RWPE1 (cell line): ENCODE measurements at places on chromosomes 11 and 22.

GRCh38 chr11:128336203-128336602 lies 251.2 kb downstream of the ETS1 start:
- no peak for DNase-seq

DNA sequence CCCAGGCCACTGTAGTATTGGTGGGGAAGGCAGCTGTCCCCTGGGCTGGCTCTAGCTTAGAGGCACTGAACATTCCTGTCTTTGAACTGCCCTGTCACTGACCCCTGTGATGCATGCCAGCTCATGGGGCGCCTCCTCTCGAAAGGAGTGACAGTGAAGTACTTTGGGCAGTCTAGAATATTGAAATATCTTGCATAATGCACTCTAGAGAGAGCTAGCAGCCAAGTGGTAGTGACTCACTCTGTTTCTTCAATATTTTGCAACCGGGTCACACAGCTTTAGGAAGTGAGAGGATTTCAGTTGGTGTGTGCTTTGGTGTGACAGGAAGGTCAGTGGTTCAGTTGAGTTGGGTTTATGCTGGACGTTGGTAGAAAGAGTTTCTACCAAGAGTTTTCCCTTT lies 35.5 kb upstream of the ST14 start:
- DNase-seq, result peak; percentile 81

GRCh38 chr11:111454561-111455192 lies 57.5 kb downstream of the BTG4 start:
- peak; percentile 69 for DNase-seq

GRCh38 chr11:126543691-126544090 lies 188.2 kb downstream of the ST3GAL4 start:
- no peak for DNase-seq

DNA sequence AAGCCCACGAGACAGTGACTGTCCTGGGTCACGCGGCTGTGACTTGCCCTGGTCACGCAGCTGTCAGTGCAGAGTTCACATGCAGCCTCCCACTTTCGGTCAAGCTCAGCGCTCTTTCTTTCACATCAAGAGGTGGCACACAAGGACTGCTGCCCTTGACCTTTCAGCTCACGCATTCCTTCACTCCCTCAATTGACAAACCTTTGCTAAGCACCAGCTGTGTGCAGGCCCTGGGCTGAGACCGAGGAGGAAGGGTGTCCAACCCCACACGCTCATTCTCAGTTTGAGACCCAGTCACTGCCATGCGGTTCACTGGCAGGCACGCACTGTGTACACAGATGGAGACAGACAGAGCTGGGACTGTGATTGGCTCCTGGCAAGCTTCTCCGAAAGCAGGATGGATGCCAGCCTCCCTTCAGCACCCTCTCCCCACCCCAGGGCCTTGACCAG lies 70.3 kb downstream of the SCUBE1 start:
- no peak for DNase-seq

GRCh38 chr22:24159650-24160049 lies 21.6 kb upstream of the SUSD2 start:
- DNase-seq, result no peak

GRCh38 chr22:24008022-24008283 lies 2.7 kb upstream of the GSTT4 start:
- no peak for DNase-seq

DNA sequence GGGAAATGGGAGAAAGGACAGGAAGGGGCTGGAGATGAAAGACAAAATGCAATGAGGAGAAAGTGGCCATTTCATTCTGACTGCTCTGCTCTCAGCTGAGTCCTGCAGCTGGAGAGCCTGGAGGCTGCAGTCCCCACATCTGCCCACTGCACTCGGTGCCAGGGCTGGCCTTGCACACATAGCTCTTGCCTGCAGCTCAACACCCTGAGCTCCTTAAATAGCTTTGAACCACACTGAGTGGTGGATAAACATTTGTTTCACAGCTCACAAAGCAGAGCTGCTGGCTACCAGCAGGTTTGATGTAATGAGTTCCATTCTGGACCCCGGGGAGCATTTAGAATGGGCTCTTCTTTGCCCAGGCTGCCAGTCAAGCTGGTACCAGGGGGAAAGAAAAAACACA lies 426.1 kb upstream of the CADM1 start:
- DNase-seq, result no peak

GRCh38 chr11:33060271-33060670 lies 20.9 kb downstream of the TCP11L1 start:
- no peak for DNase-seq

GRCh38 chr11:36456156-36456555 lies 53.9 kb downstream of the TRAF6 start:
- no peak for DNase-seq

DNA sequence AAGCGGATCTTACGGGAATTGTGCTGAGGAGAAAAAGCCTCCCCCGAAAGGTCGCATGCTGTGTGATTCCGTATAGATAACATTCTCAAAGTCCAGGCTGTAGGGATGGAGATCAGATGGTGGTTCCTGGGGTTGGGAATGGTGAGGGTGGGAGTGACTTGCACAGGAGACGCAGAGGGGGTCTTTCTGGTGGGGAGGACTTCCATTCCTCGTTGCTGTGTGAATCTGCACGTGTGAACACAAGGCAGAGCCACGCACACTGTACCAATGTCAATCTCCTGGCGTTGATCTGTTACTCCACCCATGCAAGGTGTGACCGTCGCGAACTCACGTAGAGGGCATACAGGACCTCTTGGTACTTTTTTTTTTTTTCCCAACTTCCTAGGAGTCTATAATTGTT lies 59.0 kb upstream of the KCNQ1OT1 start:
- DNase-seq, result no peak

- DNase-seq, result no peak
Observed at GRCh38 chr11:31558001-31558400, 48.4 kb downstream of the ELP4 start.

- DNase-seq, result no peak
Observed at GRCh38 chr11:103077554-103077953, 14.4 kb downstream of the DCUN1D5 start.

GRCh38 chr11:93089474-93090102 lies 108.2 kb downstream of the SLC36A4 start:
- DNase-seq, result no peak

GRCh38 chr11:95595973-95596489 lies 193.6 kb downstream of the FAM76B start:
- DNase-seq, result no peak

DNA sequence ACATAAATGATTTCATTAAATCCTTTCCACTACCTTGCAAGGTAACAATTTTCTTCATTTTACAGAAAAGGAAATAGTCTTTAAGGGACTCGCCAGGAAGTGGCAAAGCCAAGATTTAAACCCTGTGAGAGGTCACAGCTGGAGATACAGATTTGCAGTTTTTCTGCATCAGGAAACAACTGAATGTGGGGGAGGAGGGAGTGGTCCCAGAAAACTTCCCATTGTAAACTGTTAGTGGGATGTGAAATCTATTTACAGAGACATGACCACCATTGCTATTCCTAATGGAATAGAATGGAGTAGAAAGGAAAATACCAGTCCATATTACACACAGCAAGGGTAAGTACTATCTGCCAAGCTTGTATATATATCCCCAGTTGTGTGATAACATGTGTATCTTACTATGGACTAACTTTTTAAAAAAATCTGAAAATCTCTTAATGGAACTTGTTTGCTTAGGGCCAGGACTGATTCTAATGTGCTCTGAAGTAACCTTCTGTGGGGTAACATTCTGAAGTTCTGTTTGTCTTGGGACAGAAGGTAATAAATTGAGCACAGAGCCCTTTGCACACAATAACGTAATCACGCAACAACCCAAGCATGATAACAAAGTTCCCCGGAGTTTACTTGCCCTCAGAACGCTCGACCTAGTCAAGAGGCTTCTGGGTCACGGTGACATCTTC lies 10.9 kb upstream of the TSKU start:
- DNase-seq, result no peak

DNA sequence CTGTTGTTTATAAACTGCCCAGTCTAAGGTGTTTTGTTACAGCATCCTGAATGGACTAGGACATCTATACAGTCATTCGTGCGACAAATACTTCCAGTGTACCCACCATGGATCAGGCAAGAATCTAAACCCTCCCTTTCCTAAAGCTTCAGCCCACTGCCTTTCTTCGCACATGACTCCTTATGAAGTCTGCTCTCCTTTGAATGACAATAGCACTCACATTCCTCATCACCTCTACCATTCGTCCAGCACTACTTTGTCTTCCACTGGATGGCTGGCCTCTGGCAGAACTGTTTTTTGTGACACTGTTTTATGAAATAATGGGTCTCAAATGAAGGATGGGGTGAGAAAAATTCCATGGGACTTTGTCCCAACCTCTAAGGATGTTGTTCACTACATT lies 89.8 kb upstream of the LIN7C start:
- no peak for DNase-seq

- DNase-seq, result no peak
Observed at GRCh38 chr22:30943368-30943767, 25.2 kb downstream of the MORC2 start.

DNA sequence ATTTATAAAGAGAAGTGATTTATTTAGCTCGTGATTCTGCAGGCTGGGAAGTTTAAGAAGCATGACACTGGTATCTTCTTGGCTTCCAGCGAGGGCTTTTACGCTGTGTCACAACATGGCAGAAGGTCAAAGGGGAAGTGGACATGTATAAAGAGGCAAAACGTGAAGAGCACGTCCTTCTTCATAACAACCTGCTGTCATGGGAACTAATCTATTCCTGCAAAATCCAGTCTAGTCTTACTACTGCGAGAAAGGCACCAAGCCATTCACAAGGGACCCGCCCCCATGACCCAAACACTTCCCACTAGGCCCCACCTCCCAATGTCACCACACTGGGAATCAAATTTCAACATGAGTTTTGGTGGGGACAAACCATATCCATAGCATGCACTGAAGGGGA lies 58.3 kb downstream of the AMOTL1 start:
- no peak for DNase-seq

DNA sequence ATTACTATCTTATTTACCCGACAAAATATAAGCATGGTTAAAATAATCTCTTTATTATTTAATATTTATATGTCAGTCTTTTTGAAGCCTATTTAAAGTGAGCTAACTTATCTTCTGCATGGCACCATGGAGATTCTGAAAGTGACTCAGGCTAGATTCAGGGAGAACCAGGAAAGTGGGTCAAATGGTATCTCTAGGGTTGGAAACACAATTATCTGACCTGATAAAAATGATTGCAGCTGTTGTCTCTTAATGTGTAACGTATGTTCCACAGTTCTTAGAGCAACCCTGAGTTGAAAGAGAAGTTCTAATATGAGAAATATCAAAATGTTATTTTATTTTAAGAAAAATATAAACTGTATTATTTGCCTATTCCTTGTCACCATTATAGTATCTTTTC lies 143.1 kb upstream of the CARD18 start:
- no peak for DNase-seq

DNA sequence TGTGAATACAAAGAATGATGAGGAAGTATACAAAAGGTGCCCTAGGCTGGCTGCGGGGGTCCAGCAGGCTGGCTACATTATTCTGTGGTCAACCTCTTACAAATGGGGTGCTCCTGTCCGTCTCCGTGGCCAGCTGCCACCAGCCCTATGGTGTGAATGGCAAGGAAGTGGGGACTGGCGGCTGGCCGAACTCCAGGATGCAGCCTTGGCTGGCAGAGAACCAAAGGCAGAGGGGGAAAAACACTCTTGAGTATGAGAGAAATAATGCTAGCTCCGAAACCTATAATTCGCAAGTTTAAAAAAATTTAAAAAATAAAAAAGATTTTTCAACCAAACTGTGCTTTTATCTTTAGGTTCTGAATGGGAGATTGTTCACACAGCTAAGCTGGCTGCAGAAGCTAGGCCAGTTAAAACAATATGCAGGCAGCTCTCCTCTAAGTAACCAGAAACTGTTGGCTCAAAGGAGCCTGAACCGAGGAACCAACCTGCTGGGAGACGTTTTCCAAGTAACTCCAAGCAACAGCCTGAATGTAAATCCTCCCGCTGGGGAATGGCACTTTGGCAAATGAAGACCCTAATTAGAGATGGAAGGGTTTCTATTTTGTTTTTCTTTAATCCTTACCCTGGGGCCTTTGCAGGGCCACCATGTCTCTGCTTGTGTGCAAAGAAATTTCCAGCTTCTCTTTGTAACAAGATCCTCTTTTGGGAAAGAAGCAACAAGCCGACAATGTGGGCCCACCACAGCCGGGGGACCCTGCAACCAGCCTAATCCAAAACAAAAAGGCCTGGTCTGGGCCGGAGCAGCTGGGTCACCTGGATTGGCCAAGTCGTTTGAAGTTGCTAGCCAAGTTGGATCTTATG lies 50.2 kb downstream of the C22orf31 start:
- no peak for DNase-seq
